Uterine smooth muscle cell (primary cell): ENCODE measurements at places on chromosomes 4 and X. TPM values are rescaled to one million over a fixed set of nuclear protein-coding genes. Genes with fewer than 3 reads are reported as not detected.

The ZNF185 gene
- total RNA-seq, result 4.3 and 4.5 TPM in 2 replicates

The HHIP gene
- total RNA-seq, result 1.4 and 3.7 TPM in 2 replicates

The SLC6A14 gene
- total RNA-seq, result not detected in 2 replicates

The MEPE gene
- total RNA-seq, result not detected in 2 replicates

The PLAC8 gene
- 0.25 TPM in 1 of 2 replicates, not detected in the other for total RNA-seq

The FGFBP1 gene
- total RNA-seq, result not detected in 2 replicates

The TMEM156 gene
- 3.5 and 10.8 TPM in 2 replicates for total RNA-seq

The SSX2 gene
- not detected in 2 replicates for total RNA-seq

The MAGEA11 gene
- total RNA-seq, result not detected in 2 replicates

The CCDC158 gene
- total RNA-seq, result 0.11 and 0.37 TPM in 2 replicates

The CC2D2A gene
- total RNA-seq, result 20.5 and 22.5 TPM in 2 replicates

The PCDH18 gene
- 82.2 and 116 TPM in 2 replicates for total RNA-seq

The ZFP92 gene
- 0.33 and 0.50 TPM in 2 replicates for total RNA-seq

The GDI1 gene
- 110 and 115 TPM in 2 replicates for total RNA-seq
